ENCODE measurements at places on chromosomes 4 and X. TPM values are rescaled to one million over a fixed set of nuclear protein-coding genes. Genes with fewer than 3 reads are reported as not detected.
A peak's percentile ranks its signal among the peaks of the same experiment; 100 is the strongest.

GRCh38 chr4:130646886-130647285 lies 1550.9 kb downstream of the C4orf33 start:
- no peak for DNase-seq

DNA sequence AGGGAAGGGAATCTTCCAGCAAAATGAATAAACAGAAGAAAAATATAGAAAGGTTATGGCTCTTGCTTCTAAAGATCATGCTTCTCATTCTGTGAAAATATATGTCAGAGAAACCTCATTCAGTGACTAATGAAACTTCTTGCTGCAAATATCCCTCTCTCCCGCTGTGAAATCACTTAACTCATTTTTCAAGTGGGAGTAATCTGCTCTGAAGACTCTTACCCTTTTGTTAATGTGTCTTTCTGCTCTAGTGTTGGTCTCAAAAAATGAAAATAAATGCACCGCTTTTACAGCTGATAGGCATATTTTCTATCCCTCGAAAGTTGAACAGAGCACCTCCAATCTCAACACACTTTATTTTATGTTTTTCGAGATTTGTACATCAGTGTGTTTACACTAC lies 252.3 kb downstream of the NLGN4X start:
- DNase-seq: no peak

GRCh38 chr4:27467351-27467750 lies 606.7 kb downstream of the STIM2 start:
- DNase-seq: no peak

DNA sequence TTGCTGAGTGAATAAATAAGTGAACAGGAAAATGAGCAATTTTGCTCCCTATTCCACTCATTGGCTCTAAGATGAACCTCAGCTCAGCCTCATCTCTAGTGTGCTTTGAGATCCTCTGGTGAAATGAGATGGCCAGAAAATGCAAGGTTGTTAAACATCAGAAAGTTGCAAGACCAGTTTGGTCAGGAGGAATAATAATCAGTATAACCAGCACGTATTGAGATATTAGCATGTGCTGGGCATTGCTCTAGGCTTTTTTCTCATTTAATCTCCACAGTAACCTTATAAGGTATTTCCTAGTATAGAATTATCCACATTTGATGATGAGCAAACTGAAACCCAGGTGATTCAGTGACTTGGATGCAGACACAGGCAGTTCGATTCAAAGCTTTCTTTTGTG lies 110.5 kb upstream of the PAK3 start:
- DNase-seq: no peak

LARP1B gene
- total RNA-seq: 17.4 TPM

GRCh38 chrX:11381464-11381863 lies 88.3 kb downstream of the AMELX start:
- DNase-seq: peak; percentile 44

DNA sequence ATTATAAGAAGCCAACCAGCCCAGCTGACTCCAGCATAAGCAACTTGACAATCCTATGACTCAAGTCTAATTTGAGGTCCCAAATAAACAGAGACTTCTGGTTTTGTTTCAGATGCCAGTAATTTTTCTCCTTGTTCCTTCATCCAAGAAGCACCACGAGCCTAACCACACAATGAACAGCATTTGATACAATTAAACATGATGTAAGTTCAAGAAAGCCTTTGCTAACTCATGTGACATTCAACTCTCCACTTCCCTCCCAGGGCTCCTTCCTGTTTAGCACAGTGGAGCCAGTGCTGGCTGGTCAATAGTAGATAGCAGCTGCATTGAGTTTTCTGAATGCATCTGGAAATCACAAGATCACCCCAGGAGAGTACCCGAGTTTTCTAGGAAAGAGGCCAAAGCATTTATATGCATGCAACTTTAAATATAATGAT lies 206.3 kb downstream of the ARHGAP24 start:
- DNase-seq: no peak

- DNase-seq: no peak
Observed at GRCh38 chrX:97070346-97070745, 186.6 kb downstream of the RPA4 start.

DNA sequence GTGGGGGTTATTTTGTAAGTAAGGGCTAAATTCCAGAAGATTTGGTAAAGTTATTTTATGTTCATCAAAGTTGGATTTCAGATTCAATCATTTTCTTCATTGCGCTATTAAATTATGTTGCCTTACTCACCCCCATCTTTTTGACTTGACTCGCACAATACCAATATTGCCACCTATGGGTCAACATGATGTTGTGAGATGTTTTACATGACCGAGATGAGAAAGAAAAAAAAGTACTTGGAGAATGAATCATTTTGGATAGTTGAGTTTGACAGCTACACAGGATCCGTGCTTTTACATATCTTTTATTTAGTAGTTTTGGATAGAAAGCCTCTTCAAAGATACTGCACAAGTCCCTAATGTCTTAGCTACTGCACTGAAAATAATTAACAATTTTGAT lies 224.2 kb upstream of the EMCN start:
- peak; percentile 4 for DNase-seq

DNA sequence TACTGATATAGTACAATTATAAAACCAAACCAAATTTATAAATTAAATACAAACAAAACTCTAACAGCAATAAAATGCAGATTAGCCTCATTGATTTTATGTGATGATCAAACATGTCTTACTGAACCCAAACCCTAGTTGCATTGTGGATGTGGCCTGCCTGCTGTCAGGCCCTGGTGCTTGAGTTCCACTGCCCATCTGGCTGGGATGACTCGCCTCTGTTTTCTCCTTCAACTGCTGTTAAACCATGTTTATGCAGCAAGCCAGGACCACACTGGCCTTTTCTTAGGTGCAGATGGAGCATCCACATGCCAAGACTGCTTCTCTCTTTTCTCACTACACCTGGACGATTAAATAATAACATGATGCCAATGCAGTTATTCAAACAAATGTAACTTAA lies 22.6 kb downstream of the NAP1L5 start:
- no peak for DNase-seq

- no peak for DNase-seq
Observed at GRCh38 chrX:47645530-47645929, 4.8 kb downstream of the ELK1 start.

DNA sequence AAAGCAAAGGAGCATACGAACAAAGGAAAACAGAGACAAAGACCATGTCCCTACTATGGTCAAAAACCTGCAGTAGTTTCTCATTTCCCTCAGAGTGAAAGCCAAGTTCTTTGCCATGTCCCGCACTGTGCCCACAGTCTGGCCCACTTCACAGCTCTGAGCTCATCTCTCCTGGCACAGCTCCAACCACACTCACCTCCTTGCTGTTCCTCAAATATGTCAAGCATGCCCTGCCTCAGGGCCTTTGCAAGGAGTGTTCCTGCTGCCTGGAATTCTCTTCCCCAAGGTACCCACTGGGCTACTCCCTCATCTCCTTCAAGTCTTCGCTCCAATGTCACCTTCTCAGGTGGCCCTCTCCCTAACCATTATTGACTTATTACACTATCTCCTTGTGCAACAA lies 72.1 kb downstream of the COX18 start:
- DNase-seq: no peak

GRCh38 chr4:59127006-59127405 lies 2016.8 kb upstream of the IGFBP7 start:
- DNase-seq: no peak

DNA sequence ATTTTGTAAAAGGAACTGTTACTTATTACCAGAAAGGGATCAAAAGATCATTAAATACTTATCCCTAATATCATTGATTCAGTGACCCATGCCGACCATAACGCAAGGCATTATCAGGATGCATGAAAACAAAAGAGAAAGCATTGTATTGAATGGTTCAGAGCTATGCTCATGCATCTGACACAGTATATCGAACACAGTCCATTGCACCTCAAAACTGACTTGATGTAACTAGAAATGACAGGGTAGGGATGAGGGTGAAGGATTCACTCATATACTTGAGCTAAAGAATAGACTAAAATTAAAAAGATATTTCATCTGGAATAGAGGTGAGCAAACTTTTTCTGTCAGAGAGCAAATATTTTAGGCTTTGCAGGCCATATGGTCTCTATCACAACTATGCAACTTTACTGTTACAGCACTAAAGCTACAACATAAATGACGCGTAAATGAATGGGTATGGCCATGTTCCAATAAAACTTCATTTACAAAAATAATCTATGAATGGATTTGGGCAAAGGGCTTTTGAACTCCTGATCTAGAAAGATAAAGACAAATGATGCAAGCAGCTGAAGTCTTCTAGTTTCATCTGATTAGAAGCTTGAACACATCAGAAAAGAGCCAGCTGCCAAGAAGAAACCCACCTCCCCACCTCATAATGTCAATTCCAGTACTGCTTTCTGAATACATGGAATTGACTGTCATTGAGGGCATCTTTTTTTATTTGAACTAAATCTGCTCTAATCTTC lies 12.9 kb upstream of the SPP1 start:
- DNase-seq: no peak

DNA sequence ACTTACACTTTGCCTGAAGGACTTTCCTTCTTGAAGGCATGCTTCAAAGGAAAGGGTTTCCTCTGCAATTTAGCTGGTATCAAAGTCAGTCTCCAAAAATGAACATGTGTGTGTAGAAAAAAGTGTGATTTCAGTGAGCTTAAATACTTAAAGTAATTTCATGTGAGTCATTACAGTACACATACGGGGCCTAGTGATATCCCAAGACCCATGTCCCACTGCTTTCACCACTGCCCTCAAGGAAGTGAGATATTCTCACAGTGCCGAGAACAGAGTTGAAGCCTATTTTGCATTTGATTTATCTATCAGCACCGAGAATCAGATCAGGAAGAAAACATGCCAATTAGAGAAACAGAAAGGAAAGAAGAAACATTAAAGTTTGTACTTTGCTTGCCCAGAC lies 61.0 kb downstream of the CHST7 start:
- no peak for DNase-seq

DNA sequence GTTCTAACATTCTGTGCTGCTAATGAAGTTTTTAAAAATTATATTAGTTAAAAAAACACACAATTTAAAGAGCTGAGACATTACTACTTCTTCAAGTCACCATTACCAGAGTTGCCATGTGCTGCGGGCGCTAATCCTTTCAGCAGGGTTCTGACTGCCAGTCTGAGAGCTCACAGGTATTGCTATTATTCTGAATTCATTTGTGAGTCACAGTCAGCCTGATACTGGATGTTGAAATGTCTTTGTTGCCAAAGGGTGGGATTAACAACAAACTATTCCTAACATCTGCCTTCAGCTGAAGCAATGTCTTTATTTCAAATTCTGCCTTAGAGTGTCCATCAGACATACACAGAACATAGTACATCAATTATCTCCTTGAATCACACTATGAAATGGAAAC lies 197.1 kb upstream of the FGF13 start:
- DNase-seq: no peak

DNA sequence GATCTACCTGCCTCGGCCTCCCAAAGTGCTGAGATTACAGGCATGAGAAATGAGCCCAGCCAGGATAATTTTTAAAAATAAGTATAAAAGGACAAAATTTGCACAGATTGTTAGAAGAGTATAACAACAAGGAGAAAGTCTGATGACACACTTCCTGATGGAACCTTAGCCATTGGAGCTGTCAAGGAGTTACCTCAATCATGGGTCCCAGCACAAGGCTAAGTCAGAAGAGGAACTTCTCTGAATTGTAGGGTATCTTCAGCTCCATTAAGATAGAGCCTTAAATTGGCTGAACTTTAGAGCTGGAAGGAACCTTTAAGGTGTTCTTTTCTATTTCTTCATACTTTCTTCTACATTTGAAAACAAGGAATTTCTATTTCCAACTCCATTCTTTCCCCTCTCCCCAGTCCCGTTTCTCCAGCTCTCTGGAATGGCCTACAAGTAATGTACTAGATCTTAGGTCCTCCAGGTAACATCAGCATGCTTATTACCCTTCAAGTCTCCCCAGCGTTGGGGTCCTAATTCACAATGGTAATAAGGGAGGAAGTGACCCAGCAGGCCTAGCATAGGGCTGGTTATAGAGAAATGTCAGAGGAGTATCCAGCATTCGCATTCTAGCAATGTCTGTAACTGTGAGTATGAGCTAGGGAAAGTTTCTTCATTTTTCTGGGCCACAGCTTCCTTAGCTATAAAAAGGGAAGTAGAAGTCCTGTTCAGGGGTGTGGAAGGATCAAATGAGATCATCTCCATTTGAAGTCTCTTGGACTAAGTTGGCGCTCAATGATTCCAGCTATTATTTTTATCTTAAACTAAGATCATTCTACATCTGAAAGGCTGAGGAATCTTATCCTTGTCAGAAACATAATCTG lies 18.5 kb upstream of the RBPJ start:
- DNase-seq: no peak

Data from neural progenitor cell (in vitro differentiated cells).